Stimulated activated CD4-positive, alpha-beta T cell treated with anti-CD3 and anti-CD28 coated beads, Interleukin-2, amount 100 ng/mL, for 4 hours (primary cell): ENCODE measurements at places on chromosomes 13 and 19.

DNA sequence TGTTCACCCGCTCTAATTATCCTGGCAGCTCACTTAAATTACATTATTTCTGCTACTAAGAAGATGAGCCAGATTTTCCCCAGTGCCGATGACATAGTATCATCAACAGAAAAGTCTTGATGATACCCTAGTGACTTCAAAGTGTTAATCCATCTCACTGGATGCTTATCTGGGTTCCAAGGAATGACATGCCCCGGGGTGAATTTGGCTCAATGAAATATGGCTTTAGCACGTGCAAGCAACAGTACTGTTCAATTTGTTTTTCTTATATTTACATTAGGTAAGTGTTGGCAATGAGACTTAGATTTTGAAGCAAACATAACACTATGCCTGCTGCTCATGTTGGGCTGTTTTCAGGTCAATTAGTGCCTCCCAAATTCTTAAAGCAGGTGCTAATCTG is 548.2 kb upstream of the SLITRK1 start:
- no peak for DNase-seq

DNA sequence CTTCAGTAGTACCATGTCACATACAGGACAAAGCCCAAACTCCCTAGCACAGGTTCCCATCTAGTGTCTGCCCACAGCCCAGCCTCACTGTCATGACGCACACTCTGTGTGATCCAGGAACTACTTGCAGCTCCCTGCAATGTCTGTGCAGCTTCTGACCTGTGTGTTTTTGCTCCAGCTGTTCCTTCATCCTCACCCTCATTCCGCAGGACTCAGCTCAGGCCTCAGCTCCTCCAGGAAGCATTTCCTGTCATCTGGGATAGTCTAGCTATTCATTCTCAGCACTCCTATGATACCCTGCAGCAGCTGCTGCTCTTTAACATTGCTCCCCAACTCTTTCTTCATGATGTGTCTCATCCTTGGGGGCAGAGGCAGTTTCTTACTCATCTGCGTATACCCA is 56.1 kb downstream of the ENOX1 start:
- no peak for DNase-seq

DNA sequence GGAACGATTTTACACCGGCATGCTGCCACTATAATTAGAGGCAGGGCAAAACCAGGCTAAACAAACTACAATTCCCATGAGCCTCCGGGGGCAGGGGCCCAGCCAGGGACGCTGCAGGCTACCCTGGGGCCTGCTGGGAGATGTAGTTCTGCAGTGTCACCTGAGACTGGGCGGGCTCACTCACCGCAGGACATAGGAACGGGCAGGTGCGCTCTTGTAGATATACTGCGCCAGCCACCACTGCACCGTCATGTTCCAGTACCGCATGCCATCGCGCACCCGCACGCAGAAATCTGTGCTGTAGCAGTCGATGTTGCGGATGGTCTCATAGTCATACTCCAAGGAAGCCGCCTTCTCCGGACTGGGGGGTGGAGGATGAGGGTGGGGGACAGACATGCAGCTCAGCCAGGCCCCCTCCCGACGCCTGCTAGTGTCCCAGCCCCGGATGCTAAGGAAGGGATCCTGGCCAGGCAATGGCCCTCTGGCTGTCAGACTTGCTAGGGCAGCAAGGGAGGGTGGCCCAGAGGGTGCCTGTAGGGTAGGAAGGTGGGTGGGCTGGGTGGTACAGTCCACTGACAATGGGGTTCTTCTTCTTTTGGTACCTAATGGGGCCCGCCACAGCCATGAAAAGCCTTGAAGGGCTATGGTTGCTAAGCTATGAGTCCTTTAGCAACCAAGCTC is 5.8 kb upstream of the TMC4 start:
- DNase-seq = no peak

GRCh38 chr19:50051964-50052363 is 26.2 kb downstream of the ZNF473 start:
- DNase-seq = no peak

- no peak for DNase-seq
Observed at GRCh38 chr19:2237051-2237868, 636 bp downstream of the SF3A2 start.

DNA sequence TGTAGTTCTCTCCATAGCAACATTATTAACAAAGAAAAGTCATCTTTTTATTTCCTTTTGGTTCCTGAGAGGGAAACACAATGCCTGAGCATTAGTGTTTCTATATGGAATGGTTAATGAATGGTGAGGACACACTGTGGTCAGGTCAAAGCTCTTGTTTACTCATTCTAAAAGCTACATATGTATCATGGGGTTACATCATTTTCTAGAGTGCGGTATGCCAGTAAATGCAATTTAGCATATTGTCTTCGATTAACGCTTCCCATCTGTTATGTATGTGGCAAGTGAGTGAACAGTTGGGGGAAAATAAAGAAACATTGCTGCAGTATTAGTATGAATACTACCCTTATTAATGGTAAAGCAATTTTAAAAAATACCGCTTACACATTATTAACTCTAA is 1152.2 kb upstream of the SPRY2 start:
- no peak for DNase-seq
